ENCODE measurements at places on chromosomes 3 and 15.

GRCh38 chr15:52031556-52031955 lies 12.5 kb downstream of the MAPK6 start:
- no peak for DNase-seq

GRCh38 chr3:39088889-39089288 lies 18.5 kb downstream of the GORASP1 start:
- no peak for DNase-seq

DNA sequence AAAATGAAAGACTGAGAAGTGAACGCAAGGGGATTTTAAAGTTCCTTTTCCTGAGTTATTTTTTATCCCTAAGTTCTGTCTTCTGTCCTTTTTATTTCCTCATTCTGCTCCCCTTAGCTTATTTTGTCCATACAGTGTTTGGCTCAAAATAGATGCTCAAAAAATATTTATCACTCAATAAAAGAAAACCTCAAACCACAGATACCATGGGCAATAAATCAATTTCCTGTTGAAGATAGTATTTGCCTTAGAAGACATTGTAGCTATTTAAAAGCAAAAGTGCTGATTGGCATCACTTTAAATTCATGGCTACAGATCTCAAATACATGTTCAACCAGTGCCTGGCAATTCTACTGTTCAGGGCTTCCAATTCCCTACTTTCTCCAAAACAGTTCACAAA lies 316.5 kb upstream of the ADAMTS9 start:
- no peak for DNase-seq

GRCh38 chr3:3015185-3016089 lies 94.7 kb downstream of the IL5RA start:
- peak; percentile 14 for DNase-seq

DNA sequence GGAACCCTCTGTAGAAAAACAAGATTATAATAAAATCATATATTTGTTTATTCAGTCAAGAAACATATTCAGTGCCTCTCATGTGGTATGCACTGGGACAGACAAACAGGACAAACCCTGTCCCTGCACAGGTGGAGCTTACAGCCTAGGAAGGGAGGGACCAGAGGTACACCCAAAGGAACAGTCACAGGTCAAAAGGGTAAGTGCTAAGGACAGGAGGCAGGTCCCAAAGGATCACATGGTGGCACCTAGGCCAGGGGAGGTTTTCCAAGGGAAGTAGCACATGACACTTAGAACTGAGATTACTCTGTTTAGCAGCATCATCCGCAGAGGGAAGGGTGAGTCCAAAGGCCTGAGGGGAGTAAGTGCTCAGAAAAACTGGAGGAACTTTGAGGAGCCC lies 254.4 kb upstream of the ARRDC4 start:
- DNase-seq = no peak

- DNase-seq = no peak
Observed at GRCh38 chr3:126456766-126457388, 18.8 kb downstream of the ZXDC start.

DNA sequence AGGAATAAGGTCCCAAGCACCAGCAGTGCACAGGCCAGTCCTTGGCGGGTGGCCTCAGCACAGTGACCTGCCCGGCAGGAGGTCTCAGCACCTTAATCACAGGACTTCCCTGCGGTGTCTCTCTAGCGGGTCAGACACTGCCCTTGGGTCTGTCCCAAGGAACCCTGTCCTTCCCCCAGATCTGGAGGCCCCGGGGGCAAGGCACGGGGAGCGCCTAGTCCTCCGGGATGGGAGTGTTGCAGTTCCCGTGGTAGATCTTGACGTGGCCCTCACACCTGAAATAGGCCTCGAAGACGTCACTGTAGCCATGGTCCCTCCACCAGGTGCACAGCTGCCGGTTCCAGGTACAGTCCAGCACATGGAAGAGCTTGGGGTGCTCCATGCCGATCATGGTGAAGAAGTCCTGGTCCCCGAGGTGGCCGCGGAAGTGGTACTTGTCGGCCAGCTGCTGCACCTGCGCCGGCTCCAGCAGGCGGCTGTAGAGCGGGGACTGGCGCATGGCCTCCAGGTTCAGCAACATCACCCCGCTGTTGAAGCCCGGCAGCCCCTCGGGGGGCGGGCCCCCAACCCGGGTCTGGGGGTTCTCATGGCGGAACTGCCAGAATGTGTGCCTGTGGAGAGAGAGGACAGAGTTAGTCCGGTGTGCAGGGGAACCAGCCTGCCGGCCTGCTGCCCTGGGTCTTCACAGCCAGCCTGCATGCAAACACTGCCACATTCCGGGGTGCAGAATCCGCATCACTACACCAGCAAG lies 201.3 kb downstream of the XXYLT1 start:
- no peak for DNase-seq

- no peak for DNase-seq
Observed at GRCh38 chr3:111639316-111639715, 44.2 kb upstream of the ZBED2 start.

- no peak for DNase-seq
Observed at GRCh38 chr3:181210275-181210674, 220.7 kb upstream of the DNAJC19 start.

DNA sequence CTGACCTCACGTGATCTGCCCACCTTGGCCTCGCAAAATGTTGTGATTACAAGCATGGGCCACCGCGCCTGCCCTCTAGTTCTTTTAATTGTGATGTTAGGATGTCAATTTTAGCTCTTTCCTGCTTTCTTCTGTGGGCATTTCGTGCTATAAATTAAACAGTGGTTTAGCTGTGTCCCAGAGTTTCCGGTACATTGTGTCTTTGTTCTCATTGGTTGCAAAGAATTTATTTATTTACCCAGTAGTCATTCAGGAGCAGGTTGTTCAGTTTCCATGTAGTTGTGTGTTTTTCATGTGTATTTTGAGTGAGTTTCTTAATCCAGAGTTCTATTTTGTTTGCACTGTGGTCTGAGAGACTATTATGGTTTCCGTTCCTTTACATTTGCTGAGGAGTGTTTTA lies 30.1 kb downstream of the MYRIP start:
- DNase-seq = no peak

DNA sequence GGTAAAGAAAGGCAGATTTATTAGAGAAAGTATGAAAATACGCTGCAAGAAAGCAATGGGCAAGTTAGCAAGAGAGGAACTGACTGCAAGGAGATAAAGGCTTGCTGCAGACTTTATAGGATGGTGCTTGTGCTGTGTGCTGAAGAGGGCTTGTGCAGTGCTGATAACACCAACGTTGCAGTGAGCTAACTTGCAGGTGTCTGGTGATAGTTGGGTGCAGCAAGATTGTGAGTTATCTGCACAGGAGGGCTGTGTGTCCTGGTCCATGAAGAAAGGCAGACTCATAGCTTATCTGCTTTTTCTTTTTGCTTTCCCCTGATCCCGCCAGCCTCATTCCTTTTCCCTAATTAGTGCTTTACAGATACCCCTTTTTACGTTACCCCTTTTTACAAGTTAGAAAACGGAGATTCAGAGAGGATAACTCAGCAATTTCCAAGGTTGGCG lies 58.0 kb upstream of the ZNF148 start:
- no peak for DNase-seq

- DNase-seq = peak; percentile 68
Observed at GRCh38 chr15:51192521-51193280, 98.0 kb upstream of the TNFAIP8L3 start.

DNA sequence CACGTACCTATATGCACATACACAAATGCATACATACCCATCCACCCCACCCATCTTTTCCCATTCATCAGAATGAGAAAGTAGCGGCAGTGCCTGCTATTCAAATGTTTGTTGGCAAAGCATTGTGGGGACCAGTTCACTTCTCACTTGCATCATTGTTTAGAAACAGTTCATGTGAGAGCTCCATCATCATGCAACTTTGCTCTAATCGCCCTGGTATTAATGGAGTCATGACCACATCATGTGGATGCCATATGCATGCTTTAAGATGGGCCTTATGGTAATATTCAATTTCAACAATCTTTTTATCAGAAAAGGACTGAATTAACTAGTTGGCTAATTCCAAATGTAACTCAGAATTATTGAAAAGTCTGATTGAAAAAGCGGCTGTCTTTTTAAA lies 80.5 kb downstream of the LRTM1 start:
- DNase-seq = no peak

- DNase-seq = no peak
Observed at GRCh38 chr15:67228286-67228685, 26.2 kb downstream of the AAGAB start.

- peak; percentile 41 for DNase-seq
Observed at GRCh38 chr15:42921342-42921731, 759 bp upstream of the TTBK2 start.

- no peak for DNase-seq
Observed at GRCh38 chr15:31376511-31376910, 49.9 kb downstream of the KLF13 start.

- DNase-seq = peak; percentile 65
Observed at GRCh38 chr3:140942221-140943104, 827 bp downstream of the SLC25A36 start.

GRCh38 chr15:88744548-88745020 lies 58.7 kb upstream of the ACAN start:
- DNase-seq = no peak

DNA sequence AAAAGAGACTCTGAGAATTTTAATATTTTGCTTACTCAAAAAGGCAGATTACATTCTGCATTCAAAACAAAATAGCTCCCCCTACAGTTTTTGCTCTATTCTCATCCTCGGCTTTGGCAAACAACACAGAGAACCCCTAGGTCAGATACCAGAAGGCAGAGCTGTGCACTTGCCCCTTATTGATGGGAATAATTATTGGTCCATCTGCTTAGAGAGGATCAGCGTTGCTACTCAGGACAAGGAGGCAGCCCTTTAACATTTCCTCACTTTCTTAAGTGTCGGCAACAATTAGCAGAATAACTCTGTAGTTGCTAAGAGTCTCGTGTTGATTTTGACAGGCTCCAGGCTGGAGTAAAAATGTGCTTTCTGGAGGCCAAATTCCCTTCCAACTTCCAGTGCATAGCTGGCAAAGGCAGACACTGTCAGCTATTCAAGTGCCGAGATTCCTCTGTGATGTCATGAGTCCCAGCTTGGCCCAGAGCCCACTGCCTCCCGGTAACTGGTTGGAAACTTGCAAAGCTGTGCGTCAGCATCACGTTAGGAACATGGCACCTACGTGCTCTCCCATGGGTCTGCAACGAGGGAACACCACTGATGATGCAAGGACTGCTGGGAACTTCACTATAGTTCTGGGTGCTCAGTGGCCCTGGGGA lies 482.7 kb upstream of the ADAMTS9 start:
- DNase-seq = peak; percentile 14

- DNase-seq = no peak
Observed at GRCh38 chr15:95825671-95826411, 504.7 kb upstream of the NR2F2 start.

DNA sequence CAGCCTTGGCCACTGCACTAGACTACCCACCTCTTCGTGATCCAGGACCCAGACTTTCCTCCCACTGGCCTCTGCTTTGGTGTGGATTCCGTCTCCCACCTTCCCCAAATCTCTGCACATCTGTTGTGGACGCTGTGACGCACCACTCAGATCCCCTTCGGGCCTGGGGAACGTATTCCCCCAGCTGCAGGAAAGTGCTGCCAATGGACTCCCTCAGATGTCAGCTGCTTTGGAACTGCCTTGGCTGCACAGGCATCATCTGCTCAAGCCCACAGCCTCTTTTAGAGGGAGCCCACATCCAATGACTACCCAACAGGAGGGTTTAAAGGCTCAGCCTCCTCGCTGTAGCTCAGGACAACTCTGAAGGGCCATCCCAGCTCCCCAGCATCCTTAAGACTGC lies 134.2 kb upstream of the RAD18 start:
- DNase-seq = no peak

GRCh38 chr3:109375975-109376374 lies 38.6 kb upstream of the DPPA4 start:
- no peak for DNase-seq

GRCh38 chr3:29317659-29318173 lies 36.8 kb downstream of the RBMS3 start:
- no peak for DNase-seq

DNA sequence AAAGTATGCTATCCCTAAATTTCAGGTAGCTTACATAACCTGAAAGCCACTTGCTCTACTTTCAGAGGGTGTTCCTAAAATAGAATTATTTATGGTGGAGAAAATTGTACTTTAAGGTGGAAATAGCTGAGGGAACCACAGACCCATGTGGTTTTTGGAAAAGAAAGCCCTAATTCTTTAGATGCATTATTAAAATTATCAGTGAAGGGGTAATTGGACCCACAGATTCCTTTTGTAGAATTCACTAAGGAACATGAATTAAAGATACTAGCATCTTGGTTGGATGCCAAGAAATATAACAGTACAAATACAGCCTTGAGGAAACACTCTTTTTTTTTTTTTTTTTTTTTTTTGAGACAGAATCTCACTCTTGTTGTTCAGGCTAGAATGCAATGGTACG lies 37.8 kb downstream of the DPPA2 start:
- no peak for DNase-seq

DNA sequence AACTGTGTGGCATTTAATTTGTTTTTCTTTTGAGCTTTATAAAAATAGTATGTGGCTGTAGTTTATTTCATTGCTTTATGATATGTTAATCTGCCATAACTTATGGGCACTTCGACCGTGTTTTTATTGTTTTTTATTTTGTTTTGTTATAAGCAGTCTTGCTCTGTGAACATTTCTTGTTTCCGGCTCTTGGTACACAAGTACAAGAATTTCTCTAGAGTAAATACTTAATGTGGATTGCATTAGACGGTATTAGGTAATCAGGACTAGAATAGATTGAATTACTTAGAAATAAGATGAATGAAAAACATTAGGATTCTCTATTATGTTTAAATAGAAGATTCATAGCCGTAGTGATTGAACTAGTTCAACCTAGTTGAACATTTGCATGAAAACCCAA lies 2.1 kb downstream of the ZFAND6 start:
- no peak for DNase-seq

DNA sequence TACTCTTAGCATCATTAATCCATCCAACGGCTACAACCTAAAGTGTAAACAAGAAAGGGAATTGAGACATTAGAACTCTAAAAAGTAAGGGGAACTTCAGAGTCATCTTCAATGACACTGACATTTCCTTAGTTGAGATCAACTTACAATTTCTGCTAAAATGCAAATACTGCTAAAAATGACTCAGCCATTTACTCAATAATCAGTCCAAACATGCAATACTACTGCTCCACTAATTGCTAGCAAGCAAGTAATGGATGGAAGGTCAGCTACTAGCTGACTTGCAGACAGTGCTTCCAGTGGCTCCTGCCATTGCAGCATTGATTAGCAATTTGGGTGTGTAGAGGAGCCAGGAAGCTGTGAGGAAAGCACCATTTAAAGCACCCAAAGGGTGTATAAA lies 28.4 kb downstream of the CD200R1L start:
- DNase-seq = no peak

- DNase-seq = no peak
Observed at GRCh38 chr3:12774619-12775018, 15.6 kb upstream of the TMEM40 start.

- peak; percentile 38 for DNase-seq
Observed at GRCh38 chr3:128395500-128396162, 71.1 kb downstream of the DNAJB8 start.

All from C1 segment of cervical spinal cord (tissue), 14 donors.